ENCODE measurements at places on chromosomes 16 and 17.

GRCh38 chr17:50274897-50275221 lies 593 bp downstream of the TMEM92 start:
- no peak for DNase-seq

GRCh38 chr16:50640391-50640790 lies 40.7 kb downstream of the SNX20 start:
- DNase-seq: no peak

DNA sequence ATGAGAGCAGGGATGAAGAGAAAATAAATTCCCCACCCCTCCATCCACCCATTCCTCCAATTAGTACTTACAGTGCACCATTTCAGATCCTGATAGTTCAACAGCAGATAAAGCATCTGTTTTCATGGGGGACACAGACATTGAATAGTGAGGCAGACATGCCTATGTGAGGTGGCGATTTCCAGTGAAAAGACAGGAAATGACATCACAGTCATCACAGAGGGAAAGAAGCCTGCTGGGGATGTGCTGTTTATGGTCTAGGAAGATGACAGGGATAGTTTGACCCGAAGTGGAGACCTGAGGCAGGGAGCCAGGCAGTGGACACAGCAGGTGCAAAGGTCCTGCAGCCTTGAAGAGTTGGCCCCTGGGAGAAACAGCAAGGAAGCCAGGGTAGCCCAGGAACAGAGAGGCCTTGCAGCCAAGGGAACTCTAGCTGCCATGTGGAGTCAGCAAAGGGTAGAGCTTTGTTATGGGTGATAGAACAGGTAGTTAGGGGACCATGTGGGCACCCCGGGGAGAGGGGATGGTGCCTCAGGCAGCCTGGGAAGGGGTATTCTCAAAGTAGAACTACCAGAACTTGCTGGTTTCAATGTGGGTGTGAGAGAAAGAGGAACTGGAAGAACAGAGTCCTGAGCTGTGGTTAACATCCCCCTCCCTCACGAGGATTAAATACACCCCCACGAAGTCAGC lies 256.6 kb downstream of the CPPED1 start:
- DNase-seq: no peak

- DNase-seq: no peak
These were observed 1.3 kb upstream of the PSMB3 start for GRCh38 chr17:38751144-38751807.

GRCh38 chr17:75592348-75593020 lies 4.9 kb downstream of the MYO15B start:
- DNase-seq: no peak

GRCh38 chr16:68370581-68371275 lies 59.9 kb downstream of the PRMT7 start:
- DNase-seq: peak; percentile 14

- DNase-seq: no peak
These were observed 4.6 kb downstream of the WNT3 start for GRCh38 chr17:46813920-46814319.

GRCh38 chr16:76653390-76654026 lies 376.3 kb downstream of the CNTNAP4 start:
- no peak for DNase-seq

DNA sequence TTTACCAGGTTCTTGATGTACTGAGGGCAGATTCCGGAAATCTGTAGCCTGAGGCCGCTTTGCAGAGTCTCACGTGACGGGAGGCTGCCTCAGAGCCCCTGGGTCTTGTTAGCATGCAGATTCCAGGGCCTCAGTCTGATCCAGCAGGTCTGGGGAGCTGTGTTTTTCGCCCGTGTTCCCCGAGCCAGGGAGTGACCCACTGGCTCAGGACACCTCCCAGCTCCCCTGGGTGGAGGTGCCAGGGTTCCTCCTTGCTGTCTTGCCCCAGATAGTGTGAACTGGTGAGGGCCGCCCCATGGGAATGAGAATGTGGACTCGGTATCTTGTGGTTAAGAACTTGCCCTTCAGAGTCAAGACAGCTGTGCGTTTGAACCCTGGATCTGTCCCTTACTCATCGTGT lies 98.6 kb downstream of the OR1D5 start:
- no peak for DNase-seq

- no peak for DNase-seq
These were observed 4.7 kb downstream of the FBXL16 start for GRCh38 chr16:700684-701584.

DNA sequence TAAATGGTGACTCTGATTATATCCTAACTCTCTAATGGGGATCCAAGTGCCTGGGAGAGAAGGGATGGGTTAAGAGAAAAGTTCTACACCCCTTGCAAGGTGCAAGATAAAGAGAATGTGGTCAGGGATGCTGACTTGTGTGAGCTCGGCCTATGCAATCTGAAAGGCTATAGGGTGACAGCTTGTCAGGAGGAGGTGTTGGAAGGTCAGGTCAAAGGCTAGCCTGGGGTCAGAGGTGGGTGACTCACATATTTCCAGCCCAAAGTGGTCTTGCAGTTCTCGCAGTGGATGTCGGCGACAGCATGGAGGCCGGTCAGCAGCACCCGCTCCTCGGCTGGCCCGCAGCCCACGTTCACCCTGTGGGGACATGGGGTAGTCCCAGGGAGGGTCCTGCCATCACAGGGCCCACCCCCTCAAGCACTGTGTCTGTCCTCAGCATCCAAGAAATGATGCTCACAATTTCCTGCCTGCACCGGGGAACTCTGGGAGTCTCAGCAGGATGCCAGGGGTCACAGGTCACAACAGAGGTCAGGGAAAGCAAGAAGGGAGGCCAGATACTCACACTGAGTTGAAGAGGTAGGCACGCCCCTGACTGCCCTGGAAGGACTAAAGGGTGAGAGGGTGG lies 1.4 kb downstream of the YPEL3 start:
- DNase-seq: no peak

- DNase-seq: peak; percentile 69
These were observed 393 bp upstream of the PSMB10 start for GRCh38 chr16:67936880-67937605.

- no peak for DNase-seq
These were observed 225.5 kb downstream of the STX8 start for GRCh38 chr17:9350080-9350479.

- no peak for DNase-seq
These were observed 7.0 kb upstream of the RBFOX3 start for GRCh38 chr17:79617740-79618382.

DNA sequence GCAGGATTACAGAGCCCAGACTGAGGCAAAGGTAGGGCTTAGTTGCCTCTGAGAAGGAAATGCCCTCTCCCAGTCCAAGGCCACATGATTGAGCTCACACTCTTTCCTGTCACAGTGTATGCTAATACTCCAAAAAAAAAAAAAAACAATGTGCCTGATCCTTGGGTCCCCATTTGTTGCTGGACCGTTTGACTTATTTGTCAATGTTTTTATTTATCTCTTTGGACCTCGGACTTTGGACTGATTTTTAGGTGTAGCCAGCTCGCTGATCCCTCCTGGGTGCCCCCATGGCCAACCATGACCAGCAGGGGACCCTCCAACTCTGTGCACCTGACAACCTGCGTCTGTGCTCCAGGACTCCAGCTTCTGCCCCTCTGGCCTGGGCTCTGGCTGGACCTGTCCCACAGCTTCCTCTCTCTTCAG lies 622 bp upstream of the CCL16 start:
- no peak for DNase-seq

DNA sequence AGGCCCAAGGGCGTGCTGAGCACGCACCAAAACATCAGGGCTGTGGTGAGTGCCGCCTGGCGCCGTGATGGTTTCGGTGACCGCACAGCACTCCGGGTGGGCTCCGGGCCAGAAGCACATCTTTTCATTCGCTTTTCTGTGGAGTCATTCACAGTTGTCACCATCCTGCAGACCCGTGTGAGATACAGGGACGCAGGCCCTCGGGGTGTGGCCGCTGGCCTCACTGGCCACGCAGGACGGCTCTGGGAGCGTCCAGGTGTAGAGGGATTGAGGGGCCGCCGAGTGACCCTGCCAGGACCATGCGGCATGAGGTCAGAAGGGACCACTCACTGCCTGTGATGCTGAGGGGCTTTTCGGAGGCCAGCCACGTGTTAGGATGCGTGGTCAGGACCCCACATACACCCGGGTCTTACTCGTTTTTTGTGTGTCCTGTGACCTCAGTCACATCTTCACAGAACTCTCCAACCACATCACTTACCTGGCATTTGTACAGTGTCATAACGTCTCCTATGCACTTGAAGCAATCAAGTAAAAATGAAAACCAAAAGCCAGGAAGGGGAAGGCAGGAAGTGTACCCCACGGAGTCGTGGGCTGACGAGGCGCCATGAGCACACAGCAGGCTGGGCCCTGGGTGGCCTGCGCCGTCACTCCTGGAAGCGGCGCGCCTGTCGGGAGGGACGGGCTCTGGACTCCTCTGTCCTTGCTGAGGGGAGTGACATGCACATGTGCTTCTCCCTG lies 7.8 kb downstream of the ACSF3 start:
- no peak for DNase-seq

DNA sequence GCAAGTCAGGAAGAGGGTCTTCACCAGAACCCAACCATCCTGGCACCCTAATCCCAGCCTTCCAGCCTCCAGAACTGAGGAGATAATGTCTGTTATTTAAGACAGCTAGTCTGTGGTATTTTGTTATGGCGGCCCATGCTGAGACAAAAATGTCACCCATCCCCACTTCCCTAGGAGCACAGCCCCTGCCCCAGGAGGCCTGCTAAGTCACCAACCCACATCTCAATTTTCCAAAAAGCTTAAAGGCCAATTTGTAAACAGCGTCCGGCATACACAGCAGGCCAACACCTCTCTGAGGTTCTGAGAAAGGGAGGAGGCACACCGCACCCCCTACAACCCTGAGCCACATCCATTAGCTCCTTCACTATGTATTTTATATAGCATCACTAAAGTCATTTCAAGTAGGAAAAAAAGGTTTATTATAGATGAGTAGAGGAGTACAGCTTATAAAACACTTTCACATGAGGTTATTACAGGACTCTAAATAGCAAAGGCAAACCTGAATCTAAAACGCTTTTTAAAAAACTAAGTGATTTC lies 6.9 kb downstream of the TMEM170A start:
- no peak for DNase-seq

GRCh38 chr17:82848022-82848592 lies 8.3 kb upstream of the ZNF750 start:
- no peak for DNase-seq

DNA sequence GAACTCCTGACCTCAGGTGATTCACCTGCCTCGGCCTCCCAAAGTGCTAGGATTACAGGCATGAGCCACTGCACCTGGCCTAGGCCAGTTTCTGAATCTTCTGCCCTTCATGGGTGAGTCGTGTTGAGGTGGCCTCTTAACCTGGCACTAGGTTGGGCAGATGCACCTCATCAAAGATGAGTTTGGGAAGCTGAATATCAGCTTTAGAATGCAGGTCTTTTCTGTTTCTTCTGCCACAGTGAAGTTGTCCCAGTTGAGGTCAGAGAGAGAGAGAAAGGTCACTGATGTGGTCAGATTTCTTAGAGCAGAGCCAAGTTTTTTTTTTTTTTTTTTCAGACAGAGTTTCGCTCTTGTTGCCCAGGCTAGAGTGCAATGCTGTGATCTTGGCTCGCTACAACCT lies 111.3 kb upstream of the WSCD1 start:
- no peak for DNase-seq

DNA sequence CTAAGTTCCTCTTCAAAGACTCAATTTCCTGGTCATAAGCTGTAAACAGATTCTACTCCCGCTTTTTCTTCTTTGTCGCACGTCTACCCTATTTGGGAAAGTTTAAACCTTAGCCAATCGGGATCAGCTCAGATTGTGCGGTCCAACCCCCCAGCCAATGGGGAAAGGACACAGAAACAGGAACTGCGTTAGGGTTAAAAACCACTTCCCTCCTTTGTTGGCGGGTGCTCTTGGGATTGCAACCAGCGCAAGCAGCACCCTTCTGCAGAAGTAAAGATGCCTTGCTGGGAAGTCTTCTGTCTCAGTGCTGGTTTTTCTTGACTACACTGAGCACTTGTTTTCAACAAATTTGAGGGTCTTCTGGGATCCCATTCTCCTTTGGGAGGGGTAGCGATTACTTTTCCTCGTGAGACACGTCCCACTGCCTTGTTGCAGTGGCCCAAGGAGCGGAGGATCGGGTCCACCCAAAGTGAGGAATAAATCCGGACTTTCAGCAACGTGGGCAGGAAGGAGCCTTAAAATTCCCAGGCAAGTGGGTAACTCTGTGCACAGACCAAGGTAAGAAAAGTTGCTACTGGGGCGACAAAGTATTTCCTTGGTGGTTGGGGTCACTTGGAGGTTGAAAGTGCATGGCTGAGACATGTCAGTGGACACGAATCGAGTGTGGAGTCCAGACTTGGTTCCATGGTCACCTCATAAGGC lies 1.0 kb upstream of the YPEL3 start:
- DNase-seq: no peak

GRCh38 chr16:55703003-55704001 lies 47.5 kb downstream of the SLC6A2 start:
- DNase-seq: no peak

GRCh38 chr17:67824735-67825626 lies at the start of gene BPTF:
Gene BPTF, plus strand, starts transcription at chr17:67825503. Its CDS starts 222 bp downstream, at chr17:67825725.
- peak; percentile 83 for DNase-seq

DNA sequence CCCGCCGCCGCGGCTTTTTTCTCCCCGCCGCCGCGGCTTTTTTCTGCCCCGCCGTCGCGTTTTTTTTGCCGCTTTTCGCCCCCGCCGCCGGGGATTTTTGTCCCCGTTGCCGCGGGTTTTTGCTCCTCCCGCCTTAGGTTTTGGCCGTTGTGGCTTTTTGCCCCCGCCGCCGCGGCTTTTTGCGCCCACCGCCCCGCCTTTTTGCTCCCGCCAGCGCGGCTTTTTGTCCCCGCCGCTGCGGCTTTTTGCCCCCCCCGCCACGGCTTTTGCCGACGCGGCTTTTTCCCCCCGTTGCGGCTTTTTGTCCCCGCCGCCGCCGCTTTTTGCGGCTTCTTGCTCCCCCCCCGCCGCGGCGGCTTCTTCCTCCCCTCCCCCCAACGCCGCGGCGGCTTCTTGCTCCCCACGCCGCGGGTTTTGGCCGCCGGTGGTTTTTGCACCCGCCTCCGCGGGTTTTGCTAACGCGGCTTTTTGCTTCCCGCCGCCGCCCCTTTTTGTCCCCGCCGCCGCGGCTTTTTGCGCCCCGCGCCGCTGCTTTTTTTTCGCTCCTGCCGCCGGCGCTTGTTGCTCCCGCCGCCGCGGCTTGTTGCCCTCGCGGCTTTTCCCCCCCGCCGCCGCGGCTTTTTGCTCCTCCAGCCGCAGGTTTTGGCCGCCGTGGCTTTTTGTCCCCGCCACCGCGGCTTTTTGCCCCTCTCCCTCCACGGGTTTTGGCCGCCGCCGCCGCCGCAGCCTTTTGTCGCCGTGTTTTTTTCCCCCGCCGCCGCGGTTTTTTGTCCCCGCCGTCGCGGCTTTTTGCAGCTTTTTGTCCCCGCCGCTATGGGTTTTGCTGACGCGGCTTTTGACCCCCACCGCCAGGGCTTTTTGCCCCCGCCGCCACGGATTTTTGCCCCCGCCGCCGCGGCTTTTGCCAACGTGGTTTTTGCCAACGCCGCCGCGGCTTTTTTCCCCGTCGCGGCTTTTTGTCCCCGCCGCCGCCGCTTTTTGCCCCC lies 150.3 kb downstream of the KCNJ18 start:
- DNase-seq: no peak

DNA sequence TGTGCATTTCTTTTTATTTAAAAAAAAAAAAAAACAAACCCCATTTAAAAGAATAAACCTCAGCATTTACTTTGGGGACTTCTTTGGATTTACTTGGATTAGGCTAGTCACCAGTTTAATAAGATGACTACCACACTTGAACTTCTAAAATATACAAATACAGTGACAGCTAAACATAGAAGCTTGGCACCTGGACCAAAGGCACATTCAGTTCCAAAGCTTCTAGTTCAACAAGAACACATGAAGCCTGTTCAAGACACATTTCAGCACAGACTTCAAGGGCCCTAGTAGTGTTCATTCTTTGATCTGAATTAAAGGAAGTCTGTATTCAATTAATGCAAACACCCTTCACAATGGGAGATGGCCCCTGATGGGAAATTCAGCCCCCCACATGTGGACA lies 11.6 kb upstream of the ROGDI start:
- DNase-seq: no peak

Measured in activated T-cell treated with anti-CD3 and anti-CD28 coated beads for 4 hours (primary cell).